ENCODE measurements at places on chromosomes 7 and 10. TPM values are rescaled to one million over a fixed set of nuclear protein-coding genes. Genes with fewer than 3 reads are reported as not detected.

CYP2C19 gene
- total RNA-seq: not detected

EPHA1 gene
- total RNA-seq: 19.7 TPM

HTR5A gene
- not detected for total RNA-seq

ACTL6B gene
- not detected for total RNA-seq

PFKFB3 gene
- 93.3 TPM for total RNA-seq

CXCL12 gene
- not detected for total RNA-seq

KCNIP2 gene
- 2.9 TPM for total RNA-seq

CDNF gene
- 0.62 TPM for total RNA-seq

ACTA2 gene
- total RNA-seq: 4.6 TPM

ITIH5 gene
- not detected for total RNA-seq

AEBP1 gene
- total RNA-seq: 1.1 TPM

CFAP69 gene
- 1.6 TPM for total RNA-seq

ADRB1 gene
- total RNA-seq: 0.10 TPM

CLCN1 gene
- not detected for total RNA-seq

CYP2C18 gene
- total RNA-seq: not detected

PPP1R3C gene
- not detected for total RNA-seq

MBL2 gene
- total RNA-seq: not detected

SPDYE5 gene
- total RNA-seq: not detected

VSIR gene
- total RNA-seq: 119 TPM

CTBP2 gene
- 1.5 TPM for total RNA-seq

PON1 gene
- not detected for total RNA-seq

MYOZ1 gene
- total RNA-seq: not detected

IFIT1B gene
- not detected for total RNA-seq

TBC1D12 gene
- 1.3 TPM for total RNA-seq

ATG9B gene
- 12.2 TPM for total RNA-seq

FHIP2A gene
- total RNA-seq: 65.3 TPM

VWDE gene
- total RNA-seq: 7.0 TPM

SSC4D gene
- total RNA-seq: not detected

NEURL1 gene
- 1.1 TPM for total RNA-seq

PCLO gene
- total RNA-seq: 0.07 TPM

GIMAP2 gene
- total RNA-seq: 53.7 TPM

Measured in T-helper 17 cell (primary cell).